Stimulated activated CD8-positive, alpha-beta memory T cell treated with anti-CD3 and anti-CD28 coated beads, Interleukin-2, amount 100 ng/mL, for 48 hours (primary cell): ENCODE measurements at places on chromosomes 12 and 14.
A peak's percentile ranks its signal among the peaks of the same experiment; 100 is the strongest.

DNA sequence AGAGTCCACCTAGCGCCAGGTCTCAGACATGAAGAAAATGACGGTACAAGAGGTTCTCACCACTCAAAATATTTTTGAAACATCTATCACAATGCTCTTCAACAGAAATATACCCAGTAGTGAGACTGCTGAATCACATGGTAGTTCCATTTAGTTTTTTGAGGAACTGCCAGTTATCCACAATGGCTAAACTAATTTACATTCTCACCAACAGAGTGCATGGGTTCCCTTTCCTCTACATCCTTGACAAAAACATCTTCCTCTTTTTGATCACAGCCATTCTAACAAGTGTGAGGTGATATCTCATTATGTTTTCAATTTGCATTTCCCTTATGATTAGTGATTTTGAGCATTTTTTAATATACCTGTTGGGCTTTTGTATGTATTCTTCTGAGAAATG, 5.7 kb upstream of the GPR65 start:
- DNase-seq: no peak

DNA sequence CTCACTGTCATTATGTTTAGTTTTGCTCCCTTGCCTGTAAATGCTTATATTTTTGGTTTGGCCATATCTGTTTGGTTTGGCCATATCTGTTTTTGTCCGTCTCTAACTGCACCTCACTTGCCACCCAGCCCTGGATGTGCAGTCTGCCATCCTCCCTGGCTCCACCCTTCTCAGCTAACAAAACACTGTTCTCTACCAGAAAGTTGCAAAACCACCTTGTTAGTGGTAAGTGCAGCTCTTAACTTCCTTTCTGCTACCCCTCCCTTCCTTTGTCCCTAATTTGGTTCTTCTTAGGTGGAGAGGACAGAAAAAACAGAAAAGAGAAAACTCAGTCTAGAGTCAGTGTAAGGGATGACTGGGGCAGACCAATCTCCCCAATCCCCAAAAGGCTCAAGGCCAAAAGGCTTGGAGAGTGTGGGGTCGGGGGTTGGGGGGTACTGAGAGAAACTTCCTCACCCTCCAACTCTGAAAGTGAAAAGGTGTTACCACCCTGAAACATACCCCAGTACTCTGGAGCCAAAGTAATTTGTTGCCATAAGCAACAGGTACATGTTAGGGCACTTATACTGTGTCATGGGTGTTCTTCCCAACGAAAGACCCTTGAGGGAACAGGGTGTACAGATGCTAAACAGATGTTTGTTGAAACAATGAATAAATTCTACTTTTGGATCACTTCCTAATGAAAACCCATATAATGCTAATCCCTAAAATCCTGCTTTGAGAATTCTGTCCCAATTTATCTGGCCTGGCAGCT, 5.0 kb downstream of the BIN2 start:
- no peak for DNase-seq

DNA sequence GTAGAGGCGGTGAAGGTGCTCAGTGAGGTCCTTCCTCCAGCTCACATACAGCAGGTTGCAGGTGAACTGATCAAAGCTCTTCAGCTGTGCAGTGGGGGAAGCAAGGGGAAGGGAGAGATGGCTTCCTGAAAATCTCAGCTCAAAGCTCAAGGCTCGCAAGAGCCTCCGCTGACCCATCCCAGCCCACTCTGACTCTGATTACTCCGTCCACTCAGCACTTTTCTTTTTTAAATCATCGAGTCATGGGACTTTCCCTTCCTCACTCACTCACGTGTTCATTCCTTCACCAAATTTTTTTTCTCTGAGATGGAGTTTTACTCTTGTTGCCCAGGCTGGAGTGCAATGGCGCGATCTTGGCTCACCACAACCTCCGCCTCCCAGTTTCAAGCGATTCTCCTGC, 4.7 kb downstream of the ABCD4 start:
- DNase-seq: no peak

GRCh38 chr14:90756755-90757345, 59.4 kb downstream of the TTC7B start:
- no peak for DNase-seq

GRCh38 chr12:28794786-28795185, 354.3 kb upstream of the FAR2 start:
- no peak for DNase-seq

DNA sequence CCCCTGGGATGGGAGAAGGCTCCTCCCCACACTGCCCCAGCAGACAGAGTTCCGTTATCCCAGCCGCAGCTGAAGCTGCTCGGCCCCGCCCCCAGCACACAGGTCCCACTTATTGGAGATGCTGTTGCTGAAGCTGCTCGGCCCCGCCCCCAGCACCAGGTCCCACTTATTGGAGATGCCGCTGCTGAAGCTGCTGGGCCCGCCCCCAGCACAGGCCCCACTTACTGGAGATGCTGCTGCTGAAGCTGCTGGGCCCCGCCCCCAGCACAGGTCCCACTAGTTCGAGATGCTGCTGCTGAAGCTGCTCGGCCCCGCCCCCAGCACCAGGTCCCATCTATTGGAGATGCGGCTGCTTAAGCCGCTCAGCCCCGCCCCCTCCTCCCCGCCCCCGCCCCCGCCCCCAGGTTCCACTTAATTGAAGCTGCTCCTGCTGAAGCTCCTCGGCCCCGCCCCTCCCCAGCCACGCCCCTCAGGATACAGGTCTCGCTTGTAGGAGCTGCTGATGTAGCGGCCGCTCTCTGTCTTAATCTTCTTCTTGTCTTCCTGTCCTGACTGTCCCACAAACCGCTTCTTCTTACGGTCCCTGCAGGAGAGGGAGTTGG, 12.0 kb downstream of the CFAP73 start:
- DNase-seq: peak; percentile 17

GRCh38 chr12:69024413-69024812, 91.4 kb upstream of the CPM start:
- no peak for DNase-seq

GRCh38 chr14:61329478-61330051, 8.2 kb downstream of the PRKCH start:
- no peak for DNase-seq

- no peak for DNase-seq
Measured at GRCh38 chr12:106195621-106196027, 52.2 kb downstream of the CKAP4 start.

DNA sequence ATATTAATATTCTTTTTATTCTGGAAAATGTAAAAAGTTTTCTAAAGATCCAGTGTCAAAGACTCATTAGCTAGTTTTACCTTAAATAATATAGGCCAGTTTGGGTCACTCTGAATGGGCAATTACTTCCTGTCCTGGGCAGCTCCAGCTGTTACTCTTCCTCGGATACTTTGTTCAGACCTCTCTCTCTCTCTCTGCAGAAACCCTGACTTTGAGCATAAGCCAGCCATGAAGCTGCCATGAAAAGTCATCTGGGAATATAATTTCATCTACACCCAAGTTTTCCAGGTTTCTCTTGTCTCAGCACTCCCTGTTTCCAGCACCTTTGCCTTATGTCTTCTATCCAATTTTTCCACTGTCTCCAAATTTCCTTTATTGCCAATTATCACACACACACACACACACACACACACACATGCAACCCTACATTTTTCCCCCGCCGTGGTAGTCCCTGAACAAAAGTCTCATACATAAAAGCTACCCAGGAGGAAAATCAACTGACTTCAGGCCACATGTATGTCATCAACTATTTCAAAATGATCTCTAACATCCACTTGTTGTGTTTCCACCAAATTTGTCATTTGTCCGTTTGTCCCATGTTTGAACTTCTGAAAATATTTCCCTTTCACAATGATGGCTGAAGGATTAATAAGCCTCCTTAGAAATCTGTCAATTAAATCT, 318.1 kb downstream of the SSPN start:
- no peak for DNase-seq

DNA sequence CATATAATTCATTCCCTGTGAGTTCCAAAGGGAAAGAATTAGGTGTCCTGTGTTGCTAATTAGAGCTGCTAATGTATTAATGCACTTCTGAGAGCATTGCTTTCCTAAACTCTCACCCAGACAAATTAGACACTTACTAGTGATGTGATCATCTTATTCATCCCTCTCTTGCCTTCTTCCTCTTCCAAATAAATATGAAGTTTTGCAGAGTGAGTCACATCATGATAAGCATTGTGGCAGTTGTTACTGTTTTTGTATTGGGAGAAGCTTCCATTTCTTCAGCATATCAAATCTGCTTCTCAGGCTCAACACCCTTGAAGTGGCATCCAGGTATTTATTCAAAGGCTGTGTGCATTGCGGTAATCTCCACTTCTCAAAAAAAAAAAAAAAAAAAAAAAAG, 37.3 kb upstream of the E2F7 start:
- DNase-seq: no peak

GRCh38 chr12:12612358-12612757, 682 bp downstream of the CREBL2 start:
- DNase-seq: no peak

DNA sequence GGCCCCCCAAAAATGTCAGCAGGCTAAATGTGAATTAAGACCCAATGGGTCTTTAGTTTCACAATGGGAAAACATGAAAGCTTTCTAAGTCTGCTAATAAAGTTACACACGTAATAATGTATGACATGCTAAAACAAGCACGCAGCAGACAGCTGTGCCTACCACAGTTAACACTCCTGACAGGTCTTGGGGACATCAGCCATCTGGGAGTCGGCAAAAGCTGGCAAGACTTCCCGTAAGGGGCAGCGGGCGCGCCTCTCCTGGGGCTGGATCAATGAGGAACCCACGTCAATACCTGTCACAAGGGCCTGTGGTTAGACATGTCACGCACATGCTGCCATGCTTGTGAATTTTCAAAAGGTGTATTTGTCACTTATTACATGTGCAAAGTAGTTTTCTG, 45.0 kb downstream of the ACTN1 start:
- no peak for DNase-seq

GRCh38 chr14:69711477-69711876, 55.5 kb upstream of the SRSF5 start:
- DNase-seq: no peak

DNA sequence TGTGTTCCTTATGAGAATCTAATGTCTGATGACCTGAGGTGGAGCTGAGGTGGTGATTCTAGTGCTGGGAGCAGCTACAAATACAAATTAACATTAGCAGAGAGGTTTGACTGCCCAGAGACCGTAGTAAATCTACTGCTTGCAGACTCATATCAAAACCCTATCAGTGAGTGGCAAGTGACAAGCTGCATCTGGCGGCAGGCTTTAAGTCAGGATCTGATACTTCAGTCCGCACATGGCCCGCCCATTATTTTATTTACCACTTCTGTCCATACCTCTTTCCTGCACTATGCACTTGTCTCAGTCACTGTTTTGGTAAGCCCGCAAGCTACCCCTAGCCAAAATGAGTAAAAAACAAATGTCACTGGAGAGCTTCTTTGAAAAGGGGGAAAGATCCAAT, 11.4 kb downstream of the CEP128 start:
- DNase-seq: no peak

DNA sequence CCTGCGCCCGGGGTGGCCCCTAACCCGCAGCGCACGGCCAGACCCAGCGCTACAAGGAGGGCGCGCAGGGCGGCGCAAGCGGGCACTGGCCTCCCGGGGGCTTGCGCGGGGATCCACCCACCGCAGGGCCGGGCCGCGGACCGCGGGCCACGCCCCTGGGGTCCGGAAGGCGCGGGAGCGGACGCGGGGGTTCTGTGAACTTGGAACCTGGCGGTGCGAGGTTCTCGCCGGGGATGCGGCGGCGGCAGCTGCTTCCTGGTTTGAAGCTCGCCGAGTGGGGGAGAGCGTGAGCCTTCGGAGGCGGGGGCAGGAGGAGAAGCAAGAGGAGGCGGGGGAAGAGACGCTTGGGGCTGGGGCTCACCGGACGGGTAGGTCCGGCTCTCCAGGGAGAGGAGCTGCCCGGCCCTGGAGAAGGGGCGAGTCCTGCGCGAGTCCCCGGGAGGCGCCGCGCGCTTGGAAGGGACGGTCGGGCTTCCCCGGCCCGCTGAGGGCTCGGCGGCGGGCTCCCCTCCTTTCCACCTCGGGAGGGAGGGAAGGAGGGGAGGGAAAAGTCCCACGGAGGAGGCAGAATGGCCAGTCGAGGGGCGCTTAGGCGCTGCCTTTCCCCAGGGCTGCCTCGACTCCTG, at the start of gene PRKCH:
PRKCH (plus strand) TSS at position 195 of the 626 bp plus-strand sequence. CDS start 523 bp downstream, outside the sequence.
- peak; percentile 76 for DNase-seq

DNA sequence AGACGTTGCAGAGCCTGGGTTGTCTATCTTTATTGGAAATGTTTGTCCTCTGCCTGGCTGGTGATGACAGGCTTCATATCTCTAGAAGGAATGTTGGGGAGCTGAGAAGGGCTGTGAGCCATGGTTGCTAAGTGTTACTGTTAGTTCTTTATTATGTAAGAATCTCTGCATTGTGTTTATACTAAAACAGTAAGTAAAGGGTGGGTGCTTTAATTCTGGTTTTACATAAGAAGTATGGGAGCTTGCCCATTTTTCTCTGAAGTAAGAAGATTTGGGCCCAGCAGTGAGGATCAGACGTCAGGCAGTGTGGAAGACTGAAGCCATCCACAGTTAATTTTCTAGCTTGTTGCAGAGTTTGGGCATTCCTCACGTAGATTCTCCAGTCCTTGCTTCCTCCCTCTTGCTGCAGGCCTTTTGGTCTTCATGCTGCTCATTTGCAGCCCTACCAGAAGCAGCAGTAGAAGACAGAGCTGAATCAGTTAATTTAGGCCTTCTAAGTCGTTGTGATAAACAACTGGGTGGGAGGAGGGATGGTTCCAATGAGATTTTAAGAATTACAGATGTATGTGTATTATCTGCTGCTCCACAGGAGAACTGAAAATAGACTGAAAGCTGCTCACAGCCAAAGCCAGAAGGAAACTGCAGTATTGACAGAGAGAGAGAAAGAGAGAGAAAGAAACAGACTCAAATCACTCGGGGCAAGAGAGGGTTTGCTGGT, 21.4 kb downstream of the WNT5B start:
- DNase-seq: no peak

- no peak for DNase-seq
Measured at GRCh38 chr12:17371491-17372215, 718.3 kb downstream of the RERGL start.

DNA sequence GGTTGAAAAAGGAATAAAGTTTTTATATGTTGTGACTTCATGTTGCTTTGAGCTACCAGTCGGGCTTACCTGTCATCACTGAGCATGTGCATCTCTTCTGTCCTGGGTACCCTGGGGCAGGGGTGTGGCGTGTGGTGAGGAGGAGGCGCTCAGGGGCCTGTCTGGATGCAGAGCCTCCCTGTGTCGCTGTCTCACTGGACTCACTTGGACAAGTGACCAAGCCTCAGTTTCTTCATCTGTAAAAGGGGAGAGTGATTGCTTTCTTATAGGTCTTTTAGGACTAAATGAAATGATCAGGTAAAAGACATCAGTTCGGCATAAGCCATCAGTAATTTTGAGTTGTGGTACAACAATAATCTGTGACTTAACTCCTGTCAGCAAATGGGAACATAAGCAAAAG, 22.1 kb downstream of the ATP6V0A2 start:
- DNase-seq: no peak

- no peak for DNase-seq
Measured at GRCh38 chr12:63821781-63822251, 22.7 kb upstream of the SRGAP1 start.
